ENCODE measurements at places on chromosomes 5 and 9.

DNA sequence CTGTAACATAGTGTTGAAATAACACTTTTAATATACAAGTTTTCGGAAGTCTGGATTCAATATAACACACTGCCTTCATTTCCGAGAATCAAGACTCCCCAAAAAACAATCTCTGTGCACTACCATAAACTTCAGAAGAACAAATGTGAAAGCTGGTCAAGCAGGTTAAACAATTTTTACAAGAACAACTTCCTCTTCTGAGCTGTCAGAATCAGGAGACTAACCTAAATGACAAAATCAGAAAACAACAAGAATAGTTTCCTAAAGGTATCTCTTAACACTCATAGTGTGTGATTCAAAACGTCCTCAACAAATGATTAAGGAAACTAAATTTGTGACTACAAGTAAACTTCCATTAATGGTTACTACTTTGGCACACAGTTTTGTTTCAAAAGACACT lies 11.6 kb downstream of the C9orf72 start:
- no peak for DNase-seq

DNA sequence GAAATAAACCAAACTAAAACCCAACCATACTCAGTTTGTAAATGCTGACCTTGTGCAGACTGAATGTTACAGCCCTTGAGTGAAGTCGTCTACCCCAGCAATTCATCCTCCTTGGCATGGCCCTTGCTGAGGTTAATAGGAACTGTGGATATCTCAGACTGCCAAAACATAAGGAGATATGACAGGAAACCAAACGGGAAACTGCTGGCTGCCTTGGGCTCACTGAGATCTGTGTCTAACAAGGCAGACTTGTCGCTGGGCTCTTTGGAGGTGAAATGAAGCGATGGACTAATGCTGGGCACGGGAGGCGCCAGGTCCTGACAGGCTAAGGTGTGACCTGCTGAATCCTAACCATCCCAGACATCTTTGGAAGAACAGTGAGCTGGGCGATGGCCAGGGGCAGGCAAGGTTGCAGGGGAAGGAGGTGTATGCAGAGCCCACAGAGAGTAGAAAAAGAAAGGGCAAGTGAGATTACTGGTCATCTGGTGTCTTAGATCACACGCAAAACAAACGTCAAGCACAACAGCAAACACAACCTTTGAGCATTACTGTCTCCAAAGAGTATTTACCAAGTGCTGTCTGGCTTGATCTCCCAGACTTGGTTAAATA lies 44.6 kb upstream of the ALDH1A1 start:
- no peak for DNase-seq

DNA sequence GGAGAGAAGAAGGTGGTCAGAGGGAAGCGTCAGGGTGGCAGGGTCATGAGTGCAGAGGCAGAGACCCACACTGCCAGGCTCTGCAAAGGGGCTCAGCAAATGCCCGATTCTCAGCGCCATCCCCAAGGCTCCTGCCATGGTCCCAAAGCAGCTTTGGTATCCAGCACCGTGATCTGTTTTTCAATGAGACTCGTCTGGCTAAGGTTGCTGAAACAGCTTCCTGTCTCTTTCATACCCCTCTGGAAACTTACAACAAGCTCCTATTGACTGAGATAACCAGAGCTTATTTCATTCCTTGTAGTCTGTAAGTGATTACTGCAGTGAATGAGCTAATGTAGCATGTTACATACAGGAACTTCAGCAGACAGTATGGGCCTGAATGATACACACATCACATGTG lies 568.6 kb upstream of the DAP start:
- peak; percentile 12 for DNase-seq

- no peak for DNase-seq
These were observed at the start of gene SPINK14 for GRCh38 chr5:148168246-148168645. Gene SPINK14, plus strand, starts transcription at chr5:148168546. Its CDS starts 1,187 bp downstream, at chr5:148169733.

DNA sequence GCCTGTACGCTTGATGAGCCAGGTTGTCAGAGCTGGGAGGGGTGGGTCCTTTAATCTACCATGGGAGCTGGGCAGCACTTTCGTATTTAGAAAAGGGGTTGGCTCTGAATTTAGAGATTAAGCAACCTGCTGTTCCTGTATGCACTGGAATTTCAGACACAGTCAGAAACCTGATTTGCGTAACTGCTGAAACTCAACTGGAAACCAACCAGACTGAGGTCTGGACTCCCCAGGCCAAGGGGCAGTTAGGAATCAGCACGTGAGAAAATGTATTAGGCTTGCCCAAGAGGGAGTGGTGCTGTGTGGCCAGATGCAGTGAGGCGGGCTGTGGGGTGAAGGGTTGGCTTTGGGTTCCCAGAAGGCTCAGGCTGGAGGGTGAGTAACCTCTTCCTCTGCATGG lies 235.0 kb downstream of the GOLPH3 start:
- peak; percentile 76 for DNase-seq

DNA sequence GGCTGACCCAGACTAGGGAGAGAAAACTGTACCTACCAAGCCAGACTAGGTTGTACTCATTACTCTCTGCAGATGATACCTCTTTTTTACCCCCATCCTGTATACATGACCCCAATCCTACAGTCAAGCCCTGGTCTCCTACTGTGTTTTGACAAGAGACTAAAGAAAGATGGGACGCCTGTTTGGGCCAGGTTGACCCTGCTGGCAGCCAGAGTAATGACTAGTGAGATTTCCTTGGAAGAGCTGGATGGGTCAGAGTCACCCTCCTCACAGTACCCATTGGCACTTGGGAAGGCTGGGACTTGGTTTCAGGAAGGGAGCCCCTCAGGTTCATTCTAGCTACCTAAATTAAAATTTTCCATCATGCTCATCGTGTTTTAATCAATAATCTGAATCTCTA lies 89.7 kb upstream of the NR4A3 start:
- no peak for DNase-seq

DNA sequence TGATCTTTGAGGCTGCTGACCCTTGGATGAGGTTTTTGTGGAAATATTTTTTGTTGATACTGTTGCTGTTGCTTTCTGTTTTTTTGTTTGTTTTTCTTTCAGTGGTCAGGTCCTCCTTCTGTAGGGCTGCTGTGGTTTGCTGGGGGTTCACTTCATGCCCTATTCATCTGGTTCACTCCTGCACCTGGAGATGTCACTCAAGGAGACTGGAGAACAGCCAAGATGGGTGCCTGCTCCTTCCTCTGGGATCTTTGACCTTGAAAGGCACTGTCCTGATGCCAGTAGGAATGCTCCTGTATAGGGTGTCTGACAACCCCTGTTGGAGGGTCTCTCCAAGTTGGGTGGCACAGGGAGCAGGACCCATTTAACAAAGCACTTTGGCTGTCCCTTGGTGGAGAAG lies 67.0 kb upstream of the ACTBL2 start:
- no peak for DNase-seq

GRCh38 chr5:173094012-173094661 lies 38.0 kb downstream of the CREBRF start:
- DNase-seq = no peak

DNA sequence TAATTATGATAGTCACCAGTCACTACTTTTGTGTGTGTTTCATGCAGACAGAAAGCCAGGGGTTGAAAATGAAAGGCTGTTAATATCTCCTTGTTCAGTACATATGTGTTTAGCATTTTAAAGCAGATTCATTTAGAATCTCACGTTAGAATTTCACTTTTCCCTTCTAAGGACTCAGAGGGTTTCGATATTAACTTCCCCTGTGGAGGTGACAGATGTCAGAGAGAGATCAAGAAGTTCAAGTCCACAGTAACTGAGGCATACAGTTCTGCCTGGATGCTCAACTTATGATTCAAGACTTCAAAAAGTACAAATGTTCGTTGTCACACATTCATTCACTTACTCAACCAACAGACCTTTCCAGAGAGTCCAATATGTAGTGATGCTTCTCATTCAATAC lies 251.1 kb downstream of the EBF1 start:
- no peak for DNase-seq

DNA sequence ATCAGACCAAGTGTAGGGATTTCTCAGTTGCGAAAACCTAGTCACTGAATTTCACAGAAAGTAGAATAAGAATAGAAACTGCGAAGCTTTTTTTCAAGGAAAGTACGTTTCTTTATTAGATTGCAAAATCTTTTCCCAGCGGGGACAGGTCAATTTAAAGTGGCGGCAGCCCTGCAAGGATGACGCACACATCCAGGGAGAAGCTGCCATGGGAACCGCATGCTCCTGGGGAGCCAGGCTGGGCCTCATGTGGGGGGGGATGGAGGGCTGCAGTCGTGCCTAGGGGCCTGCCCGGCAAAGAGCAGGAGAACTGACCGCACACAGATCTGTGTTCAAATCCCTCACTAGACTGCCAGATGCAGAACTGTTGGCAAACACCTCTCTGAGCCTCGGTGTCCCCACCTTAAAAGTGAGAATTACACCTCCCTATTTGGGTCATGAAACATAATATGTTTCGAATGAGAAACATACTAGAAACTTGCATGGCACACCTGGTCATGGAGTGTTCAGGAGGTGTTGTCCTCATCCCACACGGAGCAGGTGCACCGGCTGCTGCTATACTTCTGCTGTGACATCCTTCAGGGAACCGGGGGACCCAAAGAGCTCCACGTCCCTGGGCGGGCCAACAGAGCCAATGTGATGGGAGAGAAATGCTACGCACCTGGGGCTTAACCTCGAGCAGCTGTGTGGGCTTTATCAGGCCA lies 127.8 kb upstream of the PHYKPL start:
- DNase-seq = peak; percentile 30

- no peak for DNase-seq
These were observed 443.4 kb downstream of the ANXA1 start for GRCh38 chr9:73595036-73595545.

DNA sequence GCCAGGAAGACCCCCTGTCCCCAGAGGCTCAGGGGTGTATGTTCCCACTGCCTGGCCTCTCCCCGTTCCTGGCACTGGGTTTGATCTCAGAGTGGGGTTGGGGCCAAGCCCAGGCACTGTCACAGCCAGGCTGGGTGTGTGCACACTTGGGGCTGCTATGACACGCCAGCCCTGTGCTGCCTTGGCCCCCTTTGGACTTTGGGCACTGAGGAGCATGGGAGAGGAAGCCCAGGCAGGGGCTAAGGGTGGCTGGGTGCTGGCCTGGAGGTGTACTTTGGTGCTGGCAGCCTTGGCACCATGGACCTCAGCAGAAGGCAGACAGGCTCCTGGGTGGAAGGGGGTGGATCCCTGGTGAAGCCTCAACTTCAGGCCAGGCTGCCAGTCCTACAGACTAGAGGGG lies 223.6 kb upstream of the ISL1 start:
- no peak for DNase-seq

DNA sequence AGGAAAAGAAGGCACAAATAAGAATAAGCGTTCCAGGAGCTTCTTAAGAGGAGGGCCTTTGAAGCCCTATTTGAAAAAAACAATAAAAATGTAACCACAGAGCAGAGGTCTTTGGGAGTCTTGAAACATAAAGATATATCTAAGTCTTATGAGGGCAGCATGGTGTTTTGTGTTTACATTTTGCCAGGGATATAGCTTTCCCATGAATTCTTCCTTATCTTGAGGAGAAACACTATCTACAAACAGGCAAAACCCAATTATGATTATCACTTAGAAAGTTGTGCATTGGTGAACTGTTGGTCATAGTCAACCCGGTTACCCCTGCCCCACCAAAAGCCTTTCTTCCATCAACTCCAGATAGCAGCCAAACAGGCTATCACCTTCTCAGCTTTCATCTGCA lies 23.6 kb upstream of the LHFPL2 start:
- no peak for DNase-seq

DNA sequence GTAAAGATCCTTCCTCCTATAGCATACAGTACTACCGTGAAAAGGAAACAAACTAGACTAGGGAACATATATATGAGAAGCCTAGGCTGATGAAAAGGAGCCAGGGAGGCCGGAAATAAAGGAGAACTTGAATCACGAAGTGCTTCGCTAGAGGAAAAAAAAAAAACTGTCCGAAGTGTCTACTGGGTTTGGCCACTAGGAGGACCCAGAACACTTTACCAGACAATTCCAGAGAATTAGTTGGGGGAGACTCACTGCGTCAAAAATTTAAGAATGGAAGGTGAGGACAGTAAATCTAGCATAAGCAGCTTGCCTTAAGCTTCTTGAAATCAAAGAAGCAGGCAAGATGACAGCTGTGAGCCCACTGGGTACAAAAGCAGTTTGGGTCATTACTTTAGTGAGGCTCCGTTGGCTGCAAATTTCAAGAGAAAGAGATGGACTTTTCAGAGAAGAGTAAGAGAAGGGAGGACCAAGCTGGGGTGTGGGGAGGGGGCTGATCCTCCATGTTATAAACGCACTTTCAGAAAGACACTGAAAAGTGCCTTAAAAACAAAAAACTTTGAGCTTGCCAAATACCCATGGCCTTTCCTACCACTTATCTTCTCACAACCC lies 47.4 kb downstream of the P4HA2 start:
- peak; percentile 72 for DNase-seq

DNA sequence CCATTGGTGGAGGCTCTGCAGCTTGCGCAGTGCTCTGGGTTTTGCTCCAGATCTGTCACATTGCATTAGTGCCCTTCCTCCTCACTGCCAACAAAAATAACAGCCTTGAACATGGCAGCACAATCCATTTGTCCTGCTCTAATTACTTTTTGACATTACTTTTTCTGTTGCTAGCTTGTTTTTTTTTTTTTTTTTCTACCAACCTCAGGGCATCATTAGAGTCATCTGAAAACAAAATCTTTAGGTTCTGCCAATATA lies 117.5 kb upstream of the NR5A1 start:
- no peak for DNase-seq

DNA sequence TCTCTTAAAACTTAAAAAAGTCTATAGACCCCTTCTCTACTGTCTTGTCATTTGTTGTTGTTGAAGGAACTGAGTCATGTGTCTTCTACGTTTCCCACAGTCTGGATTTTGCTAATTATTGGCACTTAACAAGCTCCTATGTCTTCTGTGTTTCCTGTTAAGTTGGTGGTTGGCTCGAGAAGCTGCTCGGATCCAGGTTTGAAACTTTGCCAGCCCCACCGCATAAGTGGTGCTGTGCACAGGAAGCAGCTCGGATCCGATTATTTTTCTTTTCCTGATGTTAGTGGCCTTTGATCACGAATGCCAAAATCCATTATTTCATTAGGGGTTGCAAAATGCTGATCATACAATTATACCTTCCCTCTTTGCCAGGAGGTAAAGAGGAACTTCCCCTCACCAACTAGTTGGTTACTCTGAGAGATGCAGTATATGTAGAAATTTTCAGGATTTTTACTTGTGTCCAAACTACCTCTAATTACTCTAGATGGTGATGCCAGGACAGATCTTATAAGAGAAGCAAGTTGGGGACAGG lies 186.5 kb downstream of the NSG2 start:
- DNase-seq = no peak

DNA sequence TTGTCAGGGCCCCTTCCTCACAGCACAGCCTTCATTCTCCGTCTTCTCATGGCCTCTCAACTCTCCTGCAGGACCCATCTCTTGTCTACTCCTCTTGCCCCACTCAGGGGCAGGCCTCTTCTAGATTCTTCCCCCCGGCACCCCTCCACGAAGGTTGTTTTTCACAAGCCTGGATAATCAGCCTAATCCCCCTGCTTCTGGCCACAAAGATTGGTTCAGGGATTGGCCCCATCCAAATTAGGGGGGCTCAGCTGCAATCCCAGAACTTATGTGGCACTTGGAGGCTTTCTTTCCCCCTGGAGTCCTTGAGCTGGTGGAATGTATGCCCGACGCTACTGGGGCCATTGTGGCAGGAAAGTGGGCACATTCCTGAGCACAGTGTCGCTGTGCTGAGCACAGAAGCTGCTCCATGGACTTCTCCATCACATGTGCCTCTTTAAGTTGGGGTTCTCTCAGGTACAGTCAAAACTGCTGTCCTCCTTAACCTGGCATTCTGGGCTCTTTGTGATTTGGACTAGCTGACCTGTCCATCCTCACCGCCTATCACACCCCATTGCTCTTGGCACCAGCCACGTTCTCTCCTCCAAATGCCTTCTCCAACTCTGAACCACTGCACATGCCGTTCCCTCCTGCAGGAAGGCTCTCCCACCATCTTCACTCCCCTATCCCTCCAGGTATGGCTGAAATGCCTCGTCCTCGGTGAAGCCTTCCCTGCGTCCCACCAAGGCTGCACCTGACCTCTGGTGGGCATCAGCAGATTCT lies 66.8 kb upstream of the RNF130 start:
- DNase-seq = no peak
